ENCODE measurements at places on chromosomes 7 and 10. TPM values are rescaled to one million over a fixed set of nuclear protein-coding genes. Genes with fewer than 3 reads are reported as not detected.

Gene TACC2
- 3.5 TPM for total RNA-seq

Gene OR13A1
- not detected for total RNA-seq

Gene PTTG1IP2
- not detected for total RNA-seq

Gene SMO
- 29.2 TPM for total RNA-seq

Gene ADAP1
- total RNA-seq, result 1.2 TPM
